ENCODE measurements at places on chromosomes 2 and 18.

GRCh38 chr18:45978084-45978483 is 11.0 kb upstream of the EPG5 start:
- no peak for DNase-seq

- peak; percentile 43 for DNase-seq
Measured at GRCh38 chr2:222424276-222424728, at the start of gene SGPP2. Gene SGPP2, plus strand, starts transcription at chr2:222424543. Its CDS starts 60 bp downstream, at chr2:222424603.

DNA sequence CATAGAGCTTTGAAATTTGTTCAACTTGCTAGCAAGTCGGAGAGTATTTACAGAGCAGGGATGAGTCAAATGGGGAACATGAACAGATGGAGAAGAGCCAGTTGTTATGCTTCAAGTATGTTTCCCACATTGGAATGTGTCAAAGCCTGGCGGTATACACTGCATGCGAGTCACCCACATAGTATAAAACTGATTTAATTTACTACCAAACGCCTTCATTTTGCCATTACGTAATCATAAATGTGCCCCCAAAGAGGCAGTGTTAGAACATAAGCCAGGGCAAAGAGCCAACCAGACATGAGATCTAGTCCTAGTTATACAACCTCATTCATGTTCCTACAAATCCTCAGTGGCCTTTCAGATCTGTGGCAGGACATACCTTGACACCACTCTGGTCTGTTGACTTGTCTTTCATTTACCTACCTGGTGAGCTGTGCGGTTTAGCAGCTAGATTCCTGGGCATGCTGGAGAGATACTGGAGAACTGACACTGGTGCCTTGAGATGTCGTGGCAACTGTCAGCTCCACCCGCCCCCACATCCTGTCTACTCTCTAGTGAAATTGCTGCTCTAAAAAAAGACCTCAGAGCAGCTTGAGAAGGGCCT is 21.7 kb upstream of the NRP2 start:
- no peak for DNase-seq

DNA sequence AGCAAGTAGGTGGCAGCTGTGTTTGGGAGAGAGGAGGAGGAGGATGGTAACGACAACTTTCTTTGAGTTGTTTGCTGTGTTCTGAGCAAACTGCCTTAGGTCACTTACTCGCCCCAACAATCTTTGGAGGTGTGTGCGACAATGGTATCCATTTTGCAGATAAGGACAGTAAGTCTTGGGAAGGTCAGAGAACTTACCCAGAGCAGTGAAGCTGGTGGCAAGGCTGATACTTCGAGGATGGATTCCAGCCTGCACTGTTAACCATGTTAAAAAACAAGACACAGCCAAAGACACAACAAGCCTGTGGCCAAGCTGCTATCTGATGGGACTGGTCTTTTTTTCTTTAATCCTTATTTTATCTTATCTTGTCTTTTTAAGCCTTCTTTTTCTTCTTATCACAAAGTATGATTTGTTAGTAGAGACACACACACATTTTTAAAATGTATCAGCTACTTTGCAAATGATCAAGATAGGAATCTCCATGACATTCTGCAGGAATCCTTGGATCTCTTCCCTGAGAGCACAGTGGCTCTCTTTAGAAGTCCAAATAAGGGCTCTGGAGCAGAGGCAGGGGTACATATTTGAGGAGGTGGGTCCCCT is 27.9 kb downstream of the CNDP1 start:
- DNase-seq, result no peak

DNA sequence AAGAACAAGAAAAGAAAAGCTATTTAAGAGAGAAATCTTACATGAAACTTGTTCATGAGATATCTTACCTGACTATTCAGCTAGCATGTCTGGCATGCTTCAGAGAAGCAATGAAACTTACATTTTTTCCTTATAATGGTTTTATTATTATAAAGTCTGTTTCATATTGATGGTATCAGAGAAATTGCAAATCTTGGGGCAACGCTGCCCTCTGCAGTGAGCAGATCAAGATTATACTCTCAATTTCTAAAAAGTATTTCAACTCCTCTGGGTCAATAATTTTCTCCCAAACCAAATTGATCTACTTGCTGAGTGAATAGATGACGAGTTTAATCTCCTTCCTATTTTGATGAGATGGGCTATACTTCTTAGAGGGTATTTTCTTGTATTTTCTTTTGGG is 235.6 kb downstream of the NUP35 start:
- DNase-seq, result no peak

DNA sequence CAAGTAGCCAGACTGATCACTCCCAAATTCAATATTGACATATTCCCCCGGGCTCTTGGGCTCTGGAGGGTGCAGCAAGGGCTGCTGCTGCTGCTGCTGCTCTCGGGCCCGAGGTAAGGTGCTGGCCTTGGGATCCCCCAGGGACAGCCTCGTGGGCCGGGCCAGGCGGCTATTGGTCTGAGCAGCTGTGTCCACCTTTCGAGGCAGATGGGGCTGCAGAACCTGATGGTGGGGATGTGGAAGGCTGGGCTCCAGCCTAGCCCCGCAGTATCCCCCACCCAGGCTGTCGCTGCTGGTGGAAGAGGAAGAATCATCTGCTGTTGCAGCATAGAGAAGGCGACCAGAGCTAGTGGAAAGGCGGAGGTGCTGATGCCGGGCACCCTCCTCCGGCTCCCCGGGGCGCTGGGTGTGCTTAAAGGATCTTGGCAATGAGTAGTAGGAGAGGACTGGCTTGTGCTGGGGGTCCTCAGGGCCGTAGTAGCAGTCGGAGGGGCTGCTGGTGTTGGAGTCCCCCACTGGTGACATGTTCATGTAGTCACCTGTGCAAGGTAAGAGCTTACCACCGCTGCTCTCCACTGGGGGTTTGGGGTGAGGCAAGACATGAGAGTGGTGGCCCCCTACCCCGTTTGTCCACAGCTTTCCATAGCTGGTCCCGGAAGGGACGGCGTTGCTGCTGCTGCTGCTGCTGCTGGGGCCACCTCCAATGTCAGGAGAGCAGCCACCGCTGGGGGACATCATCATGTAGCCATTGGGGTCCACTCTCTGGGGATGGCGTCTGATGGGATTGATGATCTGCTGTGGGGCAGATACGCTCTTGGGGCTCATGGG is 3.4 kb downstream of the IRS1 start:
- DNase-seq, result no peak

DNA sequence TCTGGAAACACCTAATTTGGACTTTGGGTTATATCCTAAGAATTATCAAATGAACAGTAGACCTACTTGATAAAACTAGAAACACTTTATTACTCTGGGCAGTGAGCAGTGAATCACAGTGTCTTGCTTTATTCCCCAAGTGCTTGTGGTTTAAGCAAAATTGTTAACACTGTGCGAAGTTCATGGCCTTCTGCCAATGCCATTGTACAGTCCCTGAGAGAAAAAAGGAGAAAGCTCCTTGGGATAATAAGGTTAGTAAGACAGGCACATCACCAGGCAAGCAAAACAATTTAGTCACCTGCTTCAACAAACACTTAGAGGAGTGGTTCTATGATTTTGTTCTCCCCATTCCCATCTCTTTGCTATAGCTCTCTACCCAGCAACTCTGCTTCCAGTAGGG is 39.8 kb downstream of the ADCYAP1 start:
- peak; percentile 20 for DNase-seq

DNA sequence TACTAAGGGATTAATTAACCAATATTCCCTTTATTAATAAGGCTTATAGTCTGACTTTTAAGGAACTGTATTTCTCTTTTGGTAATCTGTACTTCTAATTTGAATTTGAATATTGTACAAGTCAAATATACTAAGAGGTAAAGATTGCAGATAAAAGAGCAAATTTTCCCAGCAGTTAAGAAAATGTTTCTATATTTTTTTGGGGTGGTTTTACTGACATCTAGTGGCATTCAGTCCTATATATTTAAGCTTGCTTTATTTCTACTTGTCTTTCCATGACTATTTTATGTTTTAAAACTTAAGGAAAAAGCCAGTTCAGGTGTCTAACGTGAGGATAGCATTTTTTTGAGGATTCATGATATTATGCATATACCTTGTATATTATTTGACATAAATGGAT is 41.6 kb downstream of the TDRD15 start:
- peak; percentile 4 for DNase-seq

GRCh38 chr2:85547089-85547858 is 8.3 kb downstream of the MAT2A start:
- DNase-seq, result no peak

DNA sequence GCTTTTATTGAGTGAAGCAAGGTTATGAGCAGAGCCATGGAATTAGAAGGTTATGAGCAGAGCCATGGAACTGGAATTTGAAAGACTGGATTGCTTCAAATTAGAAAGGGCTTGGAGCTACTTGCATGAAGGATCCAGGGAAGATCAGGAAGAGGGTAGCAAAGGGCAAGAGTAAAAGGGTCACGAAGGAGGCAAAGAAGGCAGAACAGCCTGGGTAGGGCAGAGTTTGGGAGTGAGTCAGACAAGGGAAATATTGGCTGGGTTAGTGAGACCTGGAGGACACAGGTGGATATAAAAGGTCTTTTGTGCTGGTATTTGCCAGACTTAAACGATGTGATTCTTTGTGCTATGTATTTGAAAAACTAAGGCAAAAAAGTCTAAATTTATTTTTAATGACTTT is 65.0 kb downstream of the SEMA4F start:
- DNase-seq, result no peak

- no peak for DNase-seq
Measured at GRCh38 chr2:134228493-134228903, 25.4 kb upstream of the MGAT5 start.

- peak; percentile 7 for DNase-seq
Measured at GRCh38 chr2:49490710-49491109, 336.4 kb upstream of the FSHR start.

DNA sequence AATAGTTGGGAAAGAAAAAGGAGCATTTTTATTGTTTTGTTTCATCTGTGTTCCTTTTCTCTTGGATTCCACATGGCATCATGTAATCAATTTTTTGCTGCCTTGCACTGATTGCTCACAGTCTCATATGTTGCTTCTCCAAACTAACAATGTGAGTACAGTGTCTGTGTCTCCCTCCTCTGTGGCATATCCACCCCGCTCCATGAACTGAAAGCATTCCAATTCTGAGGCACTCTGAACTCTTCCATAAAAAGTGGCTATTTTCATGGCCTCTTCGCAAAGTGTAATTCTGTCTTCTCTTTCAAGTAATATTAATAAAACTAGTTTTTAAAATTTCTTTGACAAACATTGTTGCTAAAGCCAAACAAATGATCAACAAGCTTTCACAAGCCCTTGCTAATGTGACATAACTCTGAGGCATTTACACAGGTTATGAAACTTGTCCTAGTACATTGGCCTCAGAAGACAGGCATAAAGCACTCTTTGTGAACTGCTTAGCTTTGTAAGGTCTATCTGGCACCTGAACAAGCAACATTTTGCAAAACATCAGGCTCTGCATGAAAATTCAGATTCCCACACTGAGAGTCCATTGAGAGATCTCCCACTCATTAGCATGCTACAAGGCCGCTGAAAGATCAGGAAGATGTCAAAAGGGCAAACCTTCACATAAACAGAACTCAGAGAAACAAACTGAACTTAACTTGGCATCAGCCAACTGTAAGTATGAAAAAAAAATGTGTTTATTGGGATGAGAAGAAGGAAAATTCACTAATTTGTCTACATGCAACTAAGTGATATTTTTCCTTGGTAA is 33.0 kb downstream of the GPR75 start:
- no peak for DNase-seq

GRCh38 chr2:112606547-112606946 is 22.1 kb downstream of the CHCHD5 start:
- DNase-seq, result no peak

GRCh38 chr2:38074058-38074763 is 1.7 kb downstream of the CYP1B1 start:
- no peak for DNase-seq

DNA sequence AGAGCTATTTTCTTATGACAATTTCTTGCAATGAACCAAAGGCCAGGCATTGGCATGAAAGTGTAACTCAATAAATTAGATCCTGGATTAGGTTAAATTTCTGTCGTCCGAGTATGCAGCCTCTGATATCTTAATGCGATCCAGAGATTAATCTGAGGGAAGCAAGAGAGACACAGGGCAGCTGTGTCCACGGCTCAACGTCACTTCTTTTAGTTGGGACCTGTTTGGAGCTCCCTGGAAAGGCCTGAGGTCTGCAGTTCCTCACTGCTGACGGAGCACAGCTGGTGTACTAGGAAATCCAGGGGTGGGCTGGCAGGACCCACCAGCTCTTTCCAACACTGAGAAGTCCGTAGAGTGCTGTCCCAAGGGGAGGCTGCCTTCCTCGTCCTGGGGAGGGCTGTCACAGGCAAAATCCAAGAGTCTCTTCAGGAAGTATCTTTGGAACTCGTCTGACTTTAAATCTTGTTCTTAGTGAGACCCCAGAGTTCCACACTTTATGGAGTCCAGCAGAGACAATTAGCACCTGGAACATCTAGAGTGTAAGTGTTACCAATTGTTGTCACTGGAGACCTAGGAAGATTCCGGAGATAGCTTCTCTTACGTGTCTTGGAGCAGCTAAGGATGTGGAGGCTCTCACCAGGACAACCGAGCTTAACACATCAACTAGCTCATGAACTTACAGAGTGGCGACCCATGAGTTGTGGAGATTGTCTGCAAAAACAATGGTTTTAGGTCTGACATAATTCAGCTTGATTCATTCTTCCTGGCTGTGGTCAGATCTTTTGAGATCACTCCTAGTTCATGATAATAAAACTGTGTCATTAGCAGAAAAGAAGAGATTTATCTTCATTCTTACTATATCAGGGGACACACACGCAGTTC is 173.7 kb downstream of the ACKR3 start:
- no peak for DNase-seq

DNA sequence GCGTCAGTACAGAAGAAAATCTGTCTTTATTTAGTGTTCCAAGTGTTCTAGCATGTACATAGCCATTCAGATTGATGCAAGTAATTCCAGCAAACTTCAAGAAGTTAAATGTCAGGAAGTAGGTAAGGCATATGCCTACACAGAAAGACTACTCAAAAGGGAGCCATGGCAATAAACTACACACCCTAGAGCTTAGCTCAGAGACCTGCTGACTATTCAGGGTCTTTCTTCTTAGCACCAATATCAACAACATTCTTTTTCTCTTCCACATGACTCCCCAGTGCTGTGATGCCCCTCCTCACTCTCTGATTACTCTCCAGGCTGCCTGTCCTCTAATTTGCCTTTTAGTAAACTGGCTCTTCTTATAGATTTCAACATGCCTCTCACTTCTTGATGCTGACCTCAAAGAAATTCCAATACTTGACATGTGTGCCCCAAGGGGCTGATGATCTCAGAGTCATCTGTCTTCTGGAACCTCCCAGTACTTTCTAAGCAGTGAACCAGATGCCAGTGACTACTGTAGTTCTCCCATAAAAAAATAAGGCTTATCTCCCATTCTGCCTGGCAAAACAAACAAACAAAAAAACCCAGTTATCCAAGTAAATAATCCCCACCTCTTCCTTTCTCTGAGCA is 909.2 kb upstream of the FANCL start:
- no peak for DNase-seq
